ENCODE measurements at places on chromosomes 4 and X.

GRCh38 chr4:144699565-144699964, 53.6 kb downstream of the HHIP start:
- no peak for DNase-seq

DNA sequence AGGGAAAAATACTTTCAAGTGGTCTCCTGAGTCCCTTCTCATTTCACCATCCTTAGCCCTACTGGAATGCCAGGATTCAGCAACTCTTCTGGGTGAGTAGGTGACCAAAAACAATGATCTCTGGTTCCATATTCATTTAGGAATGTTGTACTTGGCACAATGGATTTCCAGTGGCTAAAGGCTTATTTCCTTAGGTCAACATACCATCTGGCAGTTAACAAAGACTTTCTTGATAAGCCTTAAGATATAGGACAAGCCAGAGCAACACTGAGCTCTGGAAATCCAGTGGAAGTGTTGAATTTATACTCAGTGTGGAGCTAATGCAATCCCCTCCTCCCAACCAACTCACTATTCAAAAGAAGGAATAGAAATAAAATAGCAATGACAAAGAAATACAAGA, 139.4 kb upstream of the EMCN start:
- DNase-seq: no peak

DNA sequence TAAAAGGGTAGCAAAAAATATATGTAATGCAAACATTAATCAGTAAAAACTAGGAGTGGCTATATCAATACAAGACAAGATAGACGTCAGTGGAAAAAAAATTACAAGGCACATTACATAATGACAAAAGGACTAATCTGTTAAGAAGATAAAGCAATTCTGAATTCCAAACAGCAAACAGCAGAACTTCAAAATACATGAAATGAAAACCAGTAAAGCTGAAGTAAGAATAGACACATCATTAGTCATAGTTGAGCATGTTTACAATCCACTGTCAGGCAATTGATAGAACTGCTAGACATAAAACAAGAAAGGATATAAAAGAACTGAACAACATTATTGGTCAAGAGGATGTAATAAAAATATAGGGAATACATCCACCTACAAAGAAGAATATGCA, 12.2 kb downstream of the SULT1B1 start:
- no peak for DNase-seq

DNA sequence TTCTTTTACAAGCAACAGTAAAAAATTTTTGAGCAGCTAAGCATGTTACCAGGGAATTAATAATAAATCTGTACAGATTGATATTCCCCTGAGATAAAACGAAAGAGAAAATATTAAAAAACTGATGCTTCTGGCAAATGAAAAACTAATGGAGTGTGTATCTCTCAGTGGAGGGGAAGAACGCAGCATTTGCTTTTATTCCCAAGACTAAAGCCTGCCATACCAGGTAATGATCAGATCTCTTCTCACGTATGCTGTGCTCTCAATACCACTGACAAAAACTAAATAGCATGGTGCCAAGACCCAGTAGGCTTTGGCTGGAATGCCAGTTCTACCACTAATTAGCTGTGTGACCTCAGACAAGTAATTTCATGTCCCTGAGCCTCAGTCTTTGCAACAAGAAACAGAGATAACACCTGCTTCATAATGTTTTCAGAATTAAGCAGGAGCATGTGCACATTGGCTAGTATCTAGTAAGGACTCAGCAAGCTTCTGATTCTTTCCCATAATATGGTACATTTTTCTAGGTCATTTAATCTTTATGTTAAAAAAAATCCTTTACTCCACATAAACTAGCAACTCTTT, 179.6 kb downstream of the CENPC start:
- DNase-seq: no peak

- DNase-seq: no peak
Observed at GRCh38 chr4:143302536-143302935, 34.1 kb upstream of the GAB1 start.

DNA sequence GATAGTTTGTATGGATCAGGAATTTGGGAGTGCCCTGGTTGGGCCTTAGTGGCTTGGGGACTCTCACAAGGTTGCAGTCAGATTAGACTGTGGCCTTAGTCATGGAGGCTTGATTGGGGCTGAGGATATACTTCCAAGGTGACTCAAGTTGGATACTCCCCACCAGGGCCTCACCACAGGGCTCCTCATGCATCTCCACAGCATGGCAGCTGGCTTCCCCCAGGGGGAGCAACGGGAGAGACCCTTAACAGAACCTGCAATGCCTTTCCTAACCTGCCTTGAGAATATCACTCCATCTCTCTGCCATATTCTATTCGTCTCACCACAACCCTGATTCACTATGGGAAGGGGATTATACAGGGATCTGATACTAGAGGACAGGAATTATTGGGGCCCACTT, 161.9 kb downstream of the RELL1 start:
- DNase-seq: no peak

DNA sequence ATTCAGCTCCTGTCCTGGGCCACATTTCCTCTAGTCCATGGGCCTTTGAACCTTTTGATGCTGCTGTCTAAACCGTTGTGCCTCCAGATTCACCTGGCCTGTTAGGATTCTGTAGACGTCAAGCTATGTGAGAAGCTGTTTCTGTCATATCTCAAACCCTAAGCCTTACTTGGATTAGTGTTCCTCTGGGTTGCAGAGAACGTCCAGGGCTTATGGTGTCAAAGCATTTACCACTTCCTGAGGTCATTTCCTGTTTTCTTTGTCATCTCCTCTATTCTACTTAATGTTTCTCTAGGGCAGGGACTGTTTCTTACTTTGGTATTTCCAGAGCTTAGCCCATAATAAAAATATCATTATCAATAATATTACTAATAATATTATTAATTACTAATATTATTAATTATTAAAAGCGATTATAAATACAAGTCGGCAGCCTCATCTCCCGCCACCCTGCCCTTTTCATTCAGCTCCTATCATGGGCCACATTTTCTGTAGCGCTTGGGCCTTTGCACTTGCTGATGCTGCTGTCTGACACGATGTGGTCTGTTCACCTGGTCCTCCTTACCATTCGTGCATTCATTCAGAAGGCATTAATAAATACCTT, 19.1 kb downstream of the PRIMPOL start:
- DNase-seq: no peak

Data from HCT116 (cell line).